NCI-H460 (cell line): ENCODE measurements at places on chromosomes 3 and 15. TPM values are rescaled to one million over a fixed set of nuclear protein-coding genes. Genes with fewer than 3 reads are reported as not detected.

Gene COMMD4
- 43.4 and 50.5 TPM in 2 replicates for total RNA-seq

Gene TTLL13
- total RNA-seq: 0.10 and 0.43 TPM in 2 replicates

Gene TRANK1
- 1.9 and 5.3 TPM in 2 replicates for total RNA-seq

Gene HYAL3
- 13.0 and 15.1 TPM in 2 replicates for total RNA-seq

Gene HIGD2B
- total RNA-seq: not detected in 2 replicates
